ENCODE measurements at places on chromosomes 2 and 18.

GRCh38 chr2:105732955-105733607, 11.6 kb upstream of the NCK2 start:
- DNase-seq, result no peak

DNA sequence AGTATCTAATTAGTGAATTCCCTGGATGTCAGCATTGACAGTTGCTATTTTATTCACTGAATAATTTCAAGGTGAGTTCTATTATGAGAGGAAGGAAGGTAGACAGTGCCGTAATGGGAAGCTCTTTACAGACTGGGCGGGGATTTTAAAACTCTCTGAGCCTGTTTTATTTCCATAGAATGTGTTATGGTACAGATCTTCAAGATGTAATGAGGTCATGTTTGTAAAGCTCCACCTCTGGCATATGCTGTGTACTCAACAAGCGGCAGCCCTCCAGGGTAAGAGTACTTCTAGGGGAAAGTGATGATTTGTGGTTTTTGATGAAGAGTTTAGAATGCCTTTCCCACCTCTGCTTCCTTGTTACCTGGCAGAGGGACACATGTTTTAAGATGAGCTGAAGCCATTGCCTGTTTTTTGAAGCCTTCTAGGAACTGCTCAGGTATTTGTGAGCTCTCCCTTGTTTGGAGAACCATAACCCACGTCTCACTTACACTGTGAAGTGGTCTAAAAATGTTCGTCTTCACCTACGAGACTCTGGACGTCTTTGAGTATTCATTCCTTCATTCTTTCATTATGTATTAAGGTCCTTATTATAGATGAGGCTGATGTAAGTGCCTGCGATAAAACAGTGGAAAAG, 251.2 kb downstream of the PTGR3 start:
- no peak for DNase-seq

GRCh38 chr2:147588191-147588590, 256.6 kb upstream of the ACVR2A start:
- DNase-seq, result no peak

DNA sequence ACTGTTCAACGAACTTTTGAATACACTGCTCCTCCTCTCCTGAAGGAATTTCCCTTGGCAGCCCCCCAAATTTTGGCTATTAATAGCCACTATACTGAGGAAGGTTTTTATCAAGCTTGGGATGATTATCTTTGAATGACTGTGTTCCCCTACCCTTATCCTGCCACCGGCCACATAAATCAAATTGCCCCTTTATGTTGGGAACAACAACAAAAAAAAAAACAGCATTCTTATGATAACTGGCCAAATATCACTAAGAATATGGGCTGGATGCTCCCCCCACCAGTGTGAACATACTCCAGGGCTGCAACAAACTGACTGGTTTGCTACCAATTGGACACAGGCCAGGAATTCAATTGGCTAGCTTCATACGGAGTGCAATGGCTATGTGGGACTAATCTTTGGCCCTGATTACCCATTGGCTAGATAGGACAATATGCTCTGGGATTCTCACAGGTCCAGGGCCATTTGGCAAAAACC, 20.6 kb downstream of the DUSP11 start:
- DNase-seq, result no peak

DNA sequence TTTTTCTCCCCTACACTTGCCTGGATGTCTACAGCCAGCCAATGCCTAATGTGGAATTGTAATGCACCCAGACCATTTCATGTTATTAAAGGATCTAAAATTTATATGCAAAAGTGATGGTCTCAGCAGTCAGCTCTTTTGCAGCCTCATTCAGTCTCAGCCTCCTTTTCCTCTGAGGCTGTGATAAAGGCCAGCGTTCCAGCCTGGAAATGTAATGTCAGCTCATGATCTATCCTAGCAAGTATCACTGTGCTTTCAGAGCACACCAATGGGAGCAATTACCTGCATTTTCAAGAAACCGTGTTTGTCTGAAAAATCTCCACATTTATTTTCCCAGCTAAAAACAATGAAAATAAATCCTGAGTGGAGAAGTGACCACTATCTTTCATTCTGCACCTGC, 274.6 kb downstream of the CDH20 start:
- DNase-seq, result no peak

DNA sequence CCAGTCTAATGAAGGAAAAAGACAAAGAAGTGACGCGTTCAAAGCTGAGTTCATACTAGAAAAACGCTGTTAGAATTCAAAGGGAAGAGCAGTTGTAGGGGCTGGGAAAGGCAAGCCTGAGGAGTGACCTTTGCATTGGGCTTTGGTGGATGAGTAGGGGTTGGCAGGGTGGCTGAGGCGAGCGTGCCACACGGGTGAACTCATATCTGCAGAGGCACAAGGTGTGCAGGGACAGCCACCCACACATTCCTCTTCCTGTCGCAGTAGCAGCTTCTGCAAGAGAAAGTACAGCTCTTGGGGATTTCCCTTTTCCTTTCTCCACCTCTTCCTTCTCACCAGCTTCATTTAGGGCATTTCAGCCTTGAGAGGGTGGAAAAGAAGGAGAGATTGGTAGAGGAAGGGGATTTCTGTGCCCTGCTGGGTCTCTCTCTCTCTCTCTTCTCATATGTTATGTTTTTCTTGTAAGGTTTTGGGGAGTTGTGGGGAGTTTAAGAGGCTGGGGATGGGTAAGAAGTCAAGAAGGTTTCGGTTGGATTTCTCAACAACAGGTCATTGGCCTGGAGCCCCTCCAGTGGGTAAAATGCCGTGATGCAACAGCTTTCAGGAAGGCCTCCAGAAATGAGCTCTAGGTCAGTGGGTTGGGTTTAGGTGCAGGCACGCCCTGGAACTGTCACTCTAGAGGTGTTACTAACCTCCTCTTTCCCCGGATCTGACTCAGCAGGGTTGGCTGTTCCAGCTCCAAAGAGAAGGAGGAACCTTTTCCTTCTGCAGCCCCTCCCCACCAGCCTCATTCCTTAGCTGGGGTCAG, 40.1 kb downstream of the ODC1 start:
- no peak for DNase-seq

- no peak for DNase-seq
These were observed 16.9 kb upstream of the SLC38A11 start for GRCh38 chr2:164972216-164972615.

GRCh38 chr2:215531284-215531683, 95.4 kb upstream of the FN1 start:
- no peak for DNase-seq

GRCh38 chr2:189534854-189535832, 45.4 kb downstream of the SLC40A1 start:
- DNase-seq, result no peak

DNA sequence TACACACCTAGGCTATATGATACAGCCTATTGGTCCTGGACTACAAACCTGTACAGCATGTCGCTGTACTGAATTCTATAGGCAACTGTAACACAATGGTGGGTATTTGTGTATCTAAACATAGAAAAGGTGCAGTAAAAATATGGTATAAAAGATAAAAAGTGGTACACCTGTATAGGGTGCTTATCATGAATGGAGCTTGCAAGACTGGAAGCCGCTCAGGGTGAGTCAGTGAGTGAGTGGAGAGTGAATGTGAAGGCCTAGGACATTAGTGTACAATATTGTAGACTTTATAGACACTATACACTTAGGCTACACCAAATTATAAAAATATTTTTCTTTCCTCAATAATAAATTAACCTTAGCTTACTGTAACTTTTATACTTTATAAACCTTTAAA, 41.8 kb downstream of the RASGRP3 start:
- DNase-seq, result no peak

- DNase-seq, result no peak
These were observed 287.4 kb upstream of the TCF4 start for GRCh38 chr18:55875371-55875901.

DNA sequence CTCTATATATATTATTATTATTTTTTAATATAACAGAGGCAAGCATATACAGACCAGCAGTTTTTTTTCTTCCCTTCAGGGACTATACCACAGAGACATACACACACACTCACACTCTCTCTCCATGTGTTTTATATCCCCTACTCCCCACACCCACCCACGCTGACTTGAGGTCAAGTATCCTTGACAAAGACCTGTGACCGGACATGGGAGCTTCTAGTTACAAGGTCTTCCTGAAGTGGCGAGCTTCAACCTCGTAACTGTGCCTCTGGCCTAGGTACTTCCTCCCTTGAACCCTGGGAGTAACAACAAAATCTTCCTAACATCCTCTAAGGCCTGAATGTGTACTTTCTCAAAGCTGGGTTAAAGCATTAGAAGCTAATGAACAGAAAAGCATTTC, 52.5 kb downstream of the POLR1A start:
- DNase-seq, result no peak

- no peak for DNase-seq
These were observed 166.0 kb downstream of the LCLAT1 start for GRCh38 chr2:30613001-30613400.

DNA sequence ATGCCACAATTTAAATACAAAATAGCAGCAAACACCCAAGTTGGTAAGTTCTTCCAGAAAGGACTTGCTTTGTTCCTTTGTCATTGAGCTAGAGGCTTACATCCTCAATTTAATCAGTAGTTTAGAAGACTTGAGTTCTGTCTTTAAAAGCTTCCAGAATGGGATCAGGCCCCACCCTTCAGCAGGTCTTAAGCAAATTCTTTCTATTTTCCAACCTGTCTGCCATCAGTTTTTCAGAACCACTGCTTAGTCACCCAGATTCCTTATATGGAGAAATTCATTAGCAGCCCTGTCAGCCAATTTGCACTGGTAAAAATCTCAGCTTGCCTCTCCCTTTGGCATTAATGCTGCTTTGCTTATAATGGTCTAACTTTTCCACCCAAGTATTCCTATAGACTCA, 263.6 kb upstream of the HNMT start:
- no peak for DNase-seq

Measured in iPS DF 6.9 (cell line).